ENCODE measurements at places on chromosomes 1 and 21.

GRCh38 chr21:46426313-46427046 lies 32.2 kb upstream of the DIP2A start:
- no peak for DNase-seq

- no peak for DNase-seq
These were observed 35.6 kb downstream of the MSTO1 start for GRCh38 chr1:155645648-155646047.

DNA sequence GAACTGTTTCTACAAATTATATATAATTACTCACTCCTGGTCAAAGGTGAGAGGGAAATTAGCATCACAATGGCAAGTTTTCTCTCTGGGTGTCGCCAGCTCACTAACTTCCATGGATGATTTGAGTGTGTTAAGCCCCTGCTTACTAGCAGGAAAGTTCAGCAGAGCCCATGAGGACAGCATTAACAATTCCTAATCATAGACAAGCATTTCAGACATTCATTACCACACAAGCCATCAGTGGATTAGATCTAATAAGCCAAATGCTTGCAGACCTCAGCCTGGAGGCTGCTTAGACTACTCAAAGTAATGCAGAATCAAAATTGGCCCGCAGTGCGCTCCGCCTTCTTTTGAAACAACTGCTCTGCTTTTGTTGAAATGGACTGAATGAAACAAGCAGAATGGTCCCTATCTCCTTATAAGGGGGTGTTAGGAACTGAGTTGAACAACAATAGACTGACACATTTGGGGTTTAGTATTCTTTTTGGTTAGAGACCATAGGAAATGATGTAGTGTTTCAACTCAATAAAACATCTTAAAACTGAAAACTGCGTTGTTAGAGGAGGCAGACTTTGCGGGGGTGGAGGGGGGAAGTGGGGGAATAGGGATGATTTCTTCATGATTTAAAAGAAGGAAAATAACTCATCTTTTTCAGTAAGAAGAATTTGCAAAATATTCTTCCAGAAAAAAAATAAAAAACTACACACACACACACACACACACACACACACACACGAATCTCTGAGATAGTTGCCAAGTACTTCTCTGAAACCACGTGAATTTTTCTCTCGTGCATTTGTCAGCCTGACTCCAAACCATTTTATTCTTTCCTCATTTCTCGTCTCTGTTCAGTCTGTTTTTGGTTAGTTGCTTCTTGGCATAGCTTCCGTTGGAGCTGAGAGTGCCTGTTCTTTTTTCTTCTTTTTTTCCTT lies 54.6 kb downstream of the GORAB start:
- peak; percentile 61 for DNase-seq

DNA sequence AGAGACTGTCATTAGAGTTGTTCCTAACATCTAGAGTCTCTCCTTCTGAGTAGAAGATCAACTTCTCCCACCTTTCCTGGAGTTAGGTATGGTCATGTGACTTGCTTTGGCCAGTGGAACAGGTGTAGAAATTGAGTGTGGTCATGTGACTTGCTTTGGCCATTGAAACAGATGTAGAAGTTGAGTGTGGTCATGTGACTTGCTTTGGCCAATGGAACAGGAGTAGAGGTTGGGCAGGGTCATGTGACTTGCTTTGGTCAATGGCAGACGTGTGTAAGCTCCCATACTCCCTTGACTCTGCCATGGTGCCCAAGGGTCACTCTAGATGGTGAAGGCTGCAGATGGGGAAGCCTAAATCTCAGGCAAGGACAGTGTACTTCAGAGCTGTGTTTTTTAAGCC lies 306.0 kb downstream of the NPHP4 start:
- DNase-seq: no peak

DNA sequence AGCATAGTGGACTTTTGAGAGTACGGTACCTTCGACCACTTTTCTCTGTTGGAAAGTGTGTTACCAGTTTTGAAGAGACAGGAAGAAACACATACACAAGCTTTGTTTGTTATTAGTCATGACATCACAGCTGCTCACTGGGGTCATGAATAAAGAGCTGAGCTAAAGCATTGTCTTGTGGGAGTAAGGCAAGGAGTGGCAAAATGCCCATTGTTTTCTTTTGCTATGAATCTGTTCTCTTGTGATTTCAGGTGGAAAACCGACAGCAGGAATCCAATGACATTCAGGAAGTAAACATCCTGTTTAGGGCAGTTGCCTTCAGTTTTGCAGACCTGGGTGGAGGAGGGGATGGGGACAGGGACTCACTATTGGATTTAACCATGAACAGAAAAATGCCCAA lies 66.2 kb downstream of the RGL1 start:
- no peak for DNase-seq

DNA sequence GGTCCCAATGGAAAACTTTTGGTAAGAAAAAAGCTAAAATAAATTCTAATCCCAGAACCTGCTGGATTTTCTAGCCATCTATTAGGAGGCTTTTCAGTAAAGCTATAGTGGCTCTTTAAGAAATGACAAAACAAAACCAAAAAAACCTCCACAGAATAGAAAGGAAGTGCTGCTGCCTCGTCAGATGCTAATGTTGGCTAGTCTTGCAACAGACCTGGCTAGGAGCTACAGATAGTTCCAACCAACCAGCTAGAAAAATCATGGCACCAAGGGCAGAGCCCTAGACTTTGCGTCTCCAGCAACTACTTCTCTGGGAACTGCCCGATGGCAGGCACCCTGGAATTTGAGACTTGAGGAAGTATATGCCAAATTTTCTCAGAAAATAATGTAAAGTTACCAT lies 7.6 kb downstream of the CD101 start:
- DNase-seq: no peak

GRCh38 chr1:89339039-89339438 lies 24.8 kb upstream of the GBP6 start:
- DNase-seq: no peak

GRCh38 chr21:30104241-30104640 lies 62.4 kb downstream of the CLDN17 start:
- no peak for DNase-seq

- DNase-seq: no peak
These were observed 402.9 kb downstream of the TGFB2 start for GRCh38 chr1:218748071-218748470.

GRCh38 chr1:1630965-1631781 lies 800 bp upstream of the MMP23B start:
- DNase-seq: no peak

DNA sequence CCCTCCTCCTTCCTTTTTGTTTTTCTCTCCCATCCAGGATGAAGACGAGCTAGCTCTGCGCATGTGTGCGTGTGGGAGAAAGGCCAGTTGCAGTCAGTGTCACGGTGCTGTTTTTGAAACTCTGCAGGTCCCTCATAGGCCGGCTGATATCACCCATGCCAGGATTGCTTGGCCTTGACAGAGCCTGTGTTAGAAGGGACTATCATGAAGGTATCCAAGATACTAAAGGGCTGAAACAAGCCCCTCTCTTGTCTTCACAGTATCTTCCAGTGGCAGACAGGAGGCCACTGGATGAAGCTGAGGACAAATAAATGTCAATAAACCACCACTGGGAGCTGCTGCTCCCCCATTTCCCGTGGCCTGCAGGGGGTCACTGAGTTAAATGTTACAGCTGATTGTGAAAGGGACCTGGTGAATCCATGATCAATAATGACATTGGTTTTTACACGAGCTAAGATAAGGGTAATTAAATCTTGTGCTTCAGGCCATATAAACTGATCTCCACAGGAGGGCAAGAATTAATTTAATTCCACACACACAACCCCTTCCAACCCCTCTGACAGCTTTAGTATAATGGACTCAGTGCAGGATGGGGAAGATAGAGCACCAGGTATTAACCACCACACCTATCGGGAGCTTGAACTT lies 64.6 kb upstream of the TARBP1 start:
- DNase-seq: no peak

DNA sequence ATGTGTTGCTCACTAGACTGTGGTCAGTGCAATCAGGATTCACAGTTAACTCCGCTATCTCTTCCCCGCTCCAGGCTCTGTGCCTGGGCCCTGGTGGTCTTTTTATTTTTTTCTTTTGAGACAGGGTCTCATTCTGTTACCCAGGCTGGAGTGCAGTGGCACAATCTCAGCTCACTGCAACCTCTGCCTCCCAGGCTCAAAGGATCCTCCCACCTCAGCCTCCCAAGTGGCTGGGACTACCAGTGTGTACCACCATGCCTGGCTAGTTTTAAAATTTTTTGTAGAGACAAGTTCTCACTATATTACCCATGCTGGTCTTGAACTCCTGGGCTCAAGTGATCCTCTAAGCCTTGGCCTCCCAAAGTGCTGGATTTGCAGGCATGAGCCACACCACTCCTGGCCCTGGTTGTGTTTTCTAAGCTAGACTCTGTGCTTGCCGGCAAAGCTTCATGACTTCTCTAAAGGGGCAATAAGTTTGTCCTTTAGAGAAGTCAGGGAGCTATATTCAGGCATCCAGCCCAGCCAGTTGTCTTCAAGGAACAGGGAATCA lies 1.4 kb downstream of the RCSD1 start:
- no peak for DNase-seq

GRCh38 chr1:32062867-32063230 lies 9.9 kb upstream of the TMEM39B start:
- no peak for DNase-seq

- DNase-seq: peak; percentile 59
These were observed 42.9 kb downstream of the STYXL2 start for GRCh38 chr1:167136806-167137205.

DNA sequence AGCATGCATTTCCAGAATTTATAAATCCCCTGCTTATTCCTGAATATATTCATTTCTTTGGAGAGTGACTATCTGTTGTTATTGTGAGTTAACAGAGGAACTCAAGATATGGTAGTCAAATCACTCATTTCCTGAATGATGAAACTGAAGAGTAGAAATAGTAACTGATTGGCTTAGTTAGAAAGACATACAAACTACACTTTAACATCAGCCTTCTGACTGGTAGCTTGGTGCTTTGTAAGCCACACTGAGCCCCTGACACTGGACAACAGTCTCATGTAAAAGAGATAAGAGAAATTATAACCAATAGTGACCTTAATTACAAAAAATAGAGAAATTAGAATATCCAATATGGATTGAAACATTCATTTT lies 4.8 kb downstream of the GBP7 start:
- DNase-seq: no peak

- DNase-seq: no peak
These were observed 7.1 kb upstream of the KCNQ4 start for GRCh38 chr1:40776236-40777072.

DNA sequence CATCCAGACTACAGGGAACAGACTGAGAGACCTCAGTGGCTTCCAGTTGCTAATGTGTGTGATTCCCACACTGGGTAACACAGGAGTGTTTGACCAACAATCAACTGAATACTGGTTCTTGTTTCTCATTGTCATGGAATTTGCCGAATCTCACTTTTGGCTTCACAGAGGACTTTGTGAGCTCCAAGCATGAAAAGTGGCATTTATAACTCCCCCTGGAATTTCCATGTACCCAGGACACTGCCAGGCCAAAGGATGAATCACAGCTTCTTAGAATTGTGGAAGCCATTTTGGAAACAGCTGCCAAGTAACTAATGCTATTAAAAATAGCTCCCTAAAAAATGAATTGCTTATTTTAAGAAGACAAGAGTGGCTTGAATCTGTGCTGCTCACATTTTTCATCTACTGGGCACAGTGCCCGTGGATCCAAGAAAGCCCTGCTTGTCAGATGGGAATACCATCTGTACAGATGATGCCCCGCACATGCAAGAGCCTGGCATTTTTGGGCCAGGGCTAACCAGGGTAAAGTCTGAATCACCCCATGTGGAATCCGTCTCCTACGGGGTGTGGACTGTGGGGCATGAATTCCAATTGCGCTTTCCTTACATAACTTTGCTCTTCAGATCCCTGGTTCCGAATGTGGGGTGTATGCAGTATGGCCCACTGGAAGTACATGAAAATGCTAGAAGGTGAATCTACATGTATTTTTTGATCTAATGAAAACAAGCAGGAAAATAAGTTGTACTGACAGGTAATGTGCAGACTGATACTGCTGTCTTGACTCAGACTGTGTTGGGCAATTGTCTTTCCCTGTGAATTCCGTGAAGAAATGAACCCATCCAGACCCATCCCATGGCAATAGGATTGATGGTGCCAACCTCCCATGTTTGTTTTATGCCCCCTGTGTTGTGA lies 487.3 kb downstream of the SIPA1L2 start:
- DNase-seq: no peak
